NCI-H1417 (cell line): ENCODE measurements at places on chromosomes 16 and 17.

DNA sequence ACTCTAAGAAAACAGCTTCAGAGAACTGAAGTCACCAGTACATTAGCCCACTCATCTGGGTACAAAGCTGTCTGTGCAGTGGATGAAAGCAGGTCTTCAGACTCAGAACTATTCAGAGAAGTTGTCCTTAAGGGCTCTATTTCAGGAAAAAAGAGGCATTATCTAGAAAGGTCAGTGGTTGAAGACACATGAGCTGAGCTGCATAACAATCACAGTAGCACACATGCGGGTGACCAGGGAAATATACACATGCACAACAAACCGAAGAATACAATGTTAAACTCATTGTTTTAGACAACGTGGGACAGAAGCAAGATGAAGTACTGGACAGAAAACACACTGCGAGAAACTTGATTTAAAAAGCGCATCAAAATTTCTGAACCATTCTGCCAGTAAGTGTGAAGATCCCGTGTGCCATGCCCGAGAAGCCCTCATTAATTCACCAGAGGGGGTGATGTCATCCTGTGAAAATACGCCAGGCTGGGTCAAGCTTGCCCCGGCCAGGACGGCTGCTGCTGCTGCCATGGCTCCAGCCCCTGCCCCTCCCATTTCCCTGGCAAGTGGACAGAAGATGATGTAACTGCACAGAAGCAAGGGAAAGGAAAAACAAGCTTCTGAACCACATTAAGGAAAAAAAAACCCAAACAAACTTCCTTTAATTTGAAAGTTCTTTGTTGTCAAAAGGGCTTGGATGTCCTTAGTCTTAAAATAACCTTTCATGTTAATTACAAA, 10.1 kb downstream of the DYNC1LI2 start:
- DNase-seq = peak; percentile 7

DNA sequence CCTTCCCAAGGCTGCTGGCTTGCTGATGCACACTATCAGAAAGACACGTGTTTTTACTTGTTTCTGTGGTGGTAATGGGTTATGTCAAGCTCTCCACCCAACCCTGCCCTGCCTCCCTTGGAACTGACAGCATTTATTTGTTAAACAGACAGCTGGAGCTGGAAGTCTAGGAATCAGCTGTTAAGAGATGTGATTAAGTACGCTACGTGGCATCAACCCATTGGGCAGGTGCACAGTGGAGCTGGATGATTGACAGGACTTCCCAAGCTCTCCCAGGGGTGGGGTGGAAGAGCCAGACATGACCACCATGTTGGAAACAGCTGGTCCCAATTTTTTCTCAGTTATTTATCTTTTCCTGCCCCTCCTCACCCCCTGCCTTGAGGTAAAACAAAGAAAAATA, 49.4 kb downstream of the ADAMTS18 start:
- DNase-seq = peak; percentile 38

GRCh38 chr16:1279945-1280589, 24.2 kb downstream of the TPSD1 start:
- no peak for DNase-seq

GRCh38 chr16:84652566-84652965, 4.3 kb downstream of the KLHL36 start:
- DNase-seq = no peak

DNA sequence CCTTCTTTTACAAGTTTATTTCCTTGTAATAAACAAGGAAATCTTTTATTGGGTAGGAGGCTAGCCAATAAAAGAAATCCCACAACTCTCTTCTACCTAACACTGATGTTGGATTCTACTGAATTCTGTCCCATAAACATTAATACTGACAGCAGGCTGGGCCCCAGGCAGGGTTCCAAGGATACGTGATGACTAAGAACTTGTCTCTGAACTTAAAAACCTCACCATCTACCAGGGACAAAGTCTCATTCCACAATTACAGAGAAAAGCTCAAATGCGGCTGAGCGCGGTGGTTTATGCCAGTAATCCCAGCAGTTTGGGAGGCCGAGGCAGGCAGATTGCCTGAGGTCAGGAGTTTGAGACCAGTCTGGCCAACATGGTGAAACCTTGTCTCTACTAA, 64.9 kb downstream of the ARHGAP17 start:
- no peak for DNase-seq

GRCh38 chr17:55806745-55807495, 56.1 kb downstream of the PCTP start:
- no peak for DNase-seq

- peak; percentile 92 for DNase-seq
These were observed 45.9 kb downstream of the SOCS3 start for GRCh38 chr17:78313735-78314648.

DNA sequence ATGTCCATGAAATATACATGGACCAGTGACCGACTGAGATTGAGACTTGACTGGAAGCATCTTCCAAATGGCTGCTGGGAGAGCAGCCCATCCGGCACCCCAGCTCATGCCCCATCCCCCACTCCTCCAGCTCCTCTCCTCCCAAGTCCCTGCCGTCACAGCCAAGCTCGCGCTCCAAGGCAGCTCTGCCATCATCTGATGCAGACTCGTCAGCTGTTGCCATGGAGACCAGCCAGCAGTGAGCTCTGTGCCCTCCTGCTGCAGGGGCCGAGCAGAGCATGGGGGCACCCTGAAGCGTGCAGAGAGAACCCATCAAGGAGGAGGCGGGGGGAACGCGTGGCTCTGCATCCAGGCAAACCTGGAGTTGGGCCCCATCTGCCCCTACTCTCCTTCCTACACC, 74.5 kb upstream of the TNRC6C start:
- peak; percentile 79 for DNase-seq

DNA sequence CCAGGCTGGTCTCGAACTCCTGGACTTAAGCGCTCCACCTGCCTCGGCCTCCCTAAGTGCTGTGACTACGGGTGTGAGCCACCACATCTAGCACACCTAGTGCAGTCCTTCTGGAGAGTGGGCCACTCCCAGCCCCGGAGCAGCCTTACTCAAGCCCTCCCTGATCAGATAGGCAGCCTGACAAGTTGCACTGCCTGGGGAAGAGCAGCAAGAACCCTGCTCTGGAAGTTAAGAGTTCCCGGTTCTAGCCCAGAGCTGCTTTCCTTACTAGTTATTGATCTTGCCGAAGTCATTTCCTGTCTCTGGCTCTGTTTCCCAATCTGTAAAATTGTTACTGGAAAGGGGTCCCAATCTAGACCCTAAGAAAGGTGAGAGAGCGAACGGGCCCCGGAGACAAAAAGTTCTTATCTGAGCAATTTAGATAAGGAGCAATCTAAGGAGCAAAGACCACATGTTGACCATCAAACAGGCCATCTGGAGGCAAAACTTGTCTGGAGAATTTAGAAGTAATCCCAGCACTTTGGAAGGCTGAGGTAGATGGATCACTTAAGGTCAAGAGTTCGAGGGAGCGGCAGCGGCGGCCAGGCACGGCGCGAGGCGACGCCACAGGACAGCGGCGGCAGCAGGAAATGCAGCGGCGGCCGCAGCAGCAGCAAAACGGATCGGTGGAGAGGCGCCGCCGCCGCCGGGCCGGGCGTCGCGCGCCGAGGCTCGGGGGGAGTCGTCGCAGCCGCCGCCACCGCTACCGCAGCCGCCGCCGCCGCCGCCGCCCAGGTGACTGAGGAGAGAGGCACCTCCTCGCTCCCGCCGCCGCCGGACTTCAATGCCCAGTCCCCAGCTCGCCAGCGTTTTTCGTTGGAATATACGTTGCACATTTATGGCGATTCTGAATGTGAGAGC, 4.3 kb upstream of the NAGLU start:
- DNase-seq = peak; percentile 59

DNA sequence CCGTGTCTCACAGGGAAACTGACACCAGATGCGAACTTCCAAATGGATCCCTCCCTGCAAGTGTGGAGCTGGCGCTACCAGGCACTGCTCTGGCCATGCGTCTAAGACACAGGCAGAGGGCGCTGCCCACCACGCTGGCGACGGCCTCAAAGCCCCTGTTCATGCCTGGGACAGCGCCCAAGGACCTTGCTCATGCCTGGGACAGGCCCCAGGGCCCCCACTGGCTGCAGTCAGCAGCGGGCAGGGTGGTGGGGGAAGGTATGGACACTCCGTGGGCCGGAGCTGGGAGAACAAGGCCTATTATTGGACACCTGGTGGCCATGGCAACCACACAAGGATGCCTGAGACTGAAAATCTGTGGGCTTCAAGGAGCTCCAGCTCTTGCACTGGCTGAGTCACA, 8.8 kb downstream of the ZG16B start:
- DNase-seq = peak; percentile 71

DNA sequence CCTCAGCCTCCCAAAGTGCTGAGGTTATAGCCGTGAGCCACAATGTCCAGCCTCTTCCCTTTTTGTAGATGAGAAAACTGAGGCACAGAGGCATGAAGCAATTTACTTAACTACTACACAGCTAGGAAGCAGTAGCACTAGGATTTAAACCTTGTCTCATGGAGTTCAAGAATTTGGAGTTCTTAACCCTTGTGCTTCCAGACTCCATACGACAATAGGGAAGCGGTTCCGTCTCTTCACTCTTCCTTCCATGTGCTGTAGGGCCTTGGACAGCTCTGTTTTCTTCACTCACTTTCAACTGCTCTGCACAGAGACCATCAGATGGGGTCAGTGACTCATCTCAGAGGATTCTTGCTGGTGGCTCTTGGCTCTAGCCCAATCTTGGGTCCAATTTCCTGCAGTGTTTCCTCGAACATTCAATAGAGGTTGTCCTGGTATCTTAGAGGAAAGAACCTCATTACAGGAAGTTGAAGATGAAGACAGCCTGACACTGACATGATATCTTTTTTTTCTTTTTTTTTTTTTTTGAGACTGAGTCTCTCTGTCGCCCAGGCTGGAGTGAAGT, 19.3 kb downstream of the ITGAL start:
- DNase-seq = no peak

DNA sequence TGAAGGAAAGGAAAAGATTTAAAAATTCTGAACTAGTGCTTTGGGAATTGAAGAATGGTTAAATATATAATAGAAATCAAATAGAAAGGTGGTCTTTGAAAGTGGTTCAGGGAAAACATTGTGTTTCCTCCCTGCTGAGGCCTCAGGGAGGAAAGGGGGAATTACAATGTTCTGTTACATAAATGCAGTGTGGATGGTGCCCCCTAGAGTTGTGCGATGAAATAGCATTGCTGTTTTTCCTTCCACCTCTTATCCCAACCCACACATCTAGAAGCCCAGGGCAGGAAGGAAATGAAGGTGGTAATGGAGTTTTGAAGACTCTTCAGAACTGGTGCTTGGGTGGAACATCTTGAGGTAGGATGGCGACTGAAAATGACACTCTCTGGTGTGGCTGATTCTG, 6.4 kb upstream of the TOX3 start:
- no peak for DNase-seq

- no peak for DNase-seq
These were observed 42.5 kb downstream of the MYH3 start for GRCh38 chr17:10614536-10615155.

- no peak for DNase-seq
These were observed 16.6 kb upstream of the PDXDC1 start for GRCh38 chr16:14958323-14958600.
